ENCODE measurements at places on chromosomes 1 and 21.

DNA sequence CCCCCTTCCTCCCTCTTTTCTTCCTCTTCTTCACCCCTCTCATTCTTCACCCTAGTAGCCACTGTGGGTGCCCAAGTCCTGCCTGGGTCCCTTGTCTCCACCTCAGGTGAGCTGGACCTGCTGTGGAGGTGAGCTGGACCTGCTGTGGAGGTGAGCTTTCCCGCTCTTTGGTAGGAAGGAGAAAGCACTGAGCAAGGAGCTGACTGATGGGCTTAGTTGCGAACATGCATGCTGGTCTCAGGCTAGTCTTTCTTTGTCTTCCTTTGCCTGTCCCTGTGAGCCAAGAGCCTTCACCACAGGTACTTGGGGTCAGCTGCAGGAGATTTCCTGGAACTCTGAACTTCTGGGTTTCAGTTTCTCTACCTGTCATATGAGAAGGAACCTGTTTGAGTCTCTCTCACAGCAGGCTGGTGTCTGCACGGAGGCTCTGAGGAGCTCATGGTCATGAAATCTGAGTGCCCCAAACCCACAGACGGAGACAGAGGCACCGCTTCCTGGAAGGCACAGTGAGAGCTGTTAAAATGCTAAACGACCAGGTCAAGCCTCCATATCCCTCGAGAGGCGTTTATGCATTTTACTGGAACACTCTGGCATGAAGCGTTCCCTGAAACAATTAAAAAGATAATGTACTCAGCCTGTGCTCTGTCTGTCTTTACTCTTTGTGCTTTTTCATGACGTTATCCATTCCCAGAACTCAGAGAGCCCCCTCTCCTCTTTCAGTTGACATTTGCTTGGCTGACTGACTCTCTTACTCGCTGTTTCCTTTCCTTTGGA is 69.5 kb downstream of the RHOU start:
- no peak for DNase-seq

DNA sequence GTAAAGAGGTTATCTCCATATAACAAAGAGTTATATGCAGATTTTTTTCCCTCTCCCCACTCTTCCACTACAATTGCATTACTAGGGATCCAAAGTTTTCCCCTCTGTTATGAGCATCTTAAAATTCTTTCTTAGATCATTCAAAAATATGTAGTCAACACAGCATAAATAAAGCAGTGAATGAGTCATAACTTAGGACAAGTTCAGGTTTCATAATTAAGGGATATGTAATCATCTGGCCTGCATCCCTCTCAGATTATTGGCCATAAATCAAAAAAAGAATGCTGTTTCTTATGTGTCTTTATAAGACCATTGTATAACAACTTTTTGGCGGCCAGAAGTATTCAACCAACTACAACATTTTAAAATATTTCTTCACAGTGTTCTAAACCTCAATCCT is 1526.1 kb downstream of the KCNT2 start:
- no peak for DNase-seq

GRCh38 chr1:229183588-229183987 is 87.3 kb upstream of the RAB4A start:
- DNase-seq: no peak

GRCh38 chr1:48875552-48876329 is 99.0 kb upstream of the BEND5 start:
- no peak for DNase-seq

GRCh38 chr21:37072274-37072987 is 440 bp downstream of the PIGP start:
- peak; percentile 64 for DNase-seq

DNA sequence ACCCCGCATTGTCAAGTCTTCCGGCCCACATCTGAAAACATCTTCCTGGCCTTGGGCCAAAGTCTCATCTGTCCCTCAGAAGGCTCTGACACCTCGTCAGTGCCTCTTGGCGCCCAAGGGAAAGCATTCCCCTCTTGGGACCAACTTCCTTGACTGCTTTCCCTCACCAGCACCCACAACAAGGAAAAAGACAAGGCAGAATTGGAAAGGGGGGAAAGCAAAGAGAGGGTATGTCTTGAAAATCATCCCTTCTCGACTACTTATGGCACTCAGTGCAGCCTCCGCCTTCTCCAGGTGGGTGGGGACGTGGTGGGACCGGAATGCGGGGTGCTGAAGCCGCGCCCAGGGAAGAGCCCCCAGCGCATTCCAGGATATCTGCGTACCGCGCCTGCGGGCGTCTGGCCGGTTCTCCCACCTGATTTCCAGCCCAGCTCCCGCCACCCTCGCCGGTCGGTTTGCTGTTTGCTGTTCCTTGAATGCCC is 554 bp upstream of the SLC39A1 start:
- no peak for DNase-seq

DNA sequence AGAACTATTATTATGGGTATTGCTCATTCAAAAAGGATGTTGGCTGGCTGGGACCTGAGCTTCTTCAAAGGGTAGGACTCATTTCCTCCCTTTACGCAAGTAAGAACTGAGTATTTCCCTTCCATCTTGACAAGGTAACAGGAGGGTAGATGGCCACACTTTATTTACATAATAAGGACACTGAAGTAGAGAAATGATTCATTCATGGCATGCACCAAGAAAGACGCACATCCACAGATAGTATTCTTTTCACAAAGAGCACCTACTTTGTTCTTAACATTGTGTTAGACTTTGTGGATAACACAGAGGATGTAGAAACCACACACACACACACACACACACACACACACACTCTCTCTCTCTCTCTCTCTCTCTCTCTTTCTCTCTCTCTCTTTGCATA is 82.9 kb downstream of the FAM78B start:
- DNase-seq: no peak

- DNase-seq: no peak
These were observed 2.6 kb downstream of the KCNAB2 start for GRCh38 chr1:6048179-6048867.

DNA sequence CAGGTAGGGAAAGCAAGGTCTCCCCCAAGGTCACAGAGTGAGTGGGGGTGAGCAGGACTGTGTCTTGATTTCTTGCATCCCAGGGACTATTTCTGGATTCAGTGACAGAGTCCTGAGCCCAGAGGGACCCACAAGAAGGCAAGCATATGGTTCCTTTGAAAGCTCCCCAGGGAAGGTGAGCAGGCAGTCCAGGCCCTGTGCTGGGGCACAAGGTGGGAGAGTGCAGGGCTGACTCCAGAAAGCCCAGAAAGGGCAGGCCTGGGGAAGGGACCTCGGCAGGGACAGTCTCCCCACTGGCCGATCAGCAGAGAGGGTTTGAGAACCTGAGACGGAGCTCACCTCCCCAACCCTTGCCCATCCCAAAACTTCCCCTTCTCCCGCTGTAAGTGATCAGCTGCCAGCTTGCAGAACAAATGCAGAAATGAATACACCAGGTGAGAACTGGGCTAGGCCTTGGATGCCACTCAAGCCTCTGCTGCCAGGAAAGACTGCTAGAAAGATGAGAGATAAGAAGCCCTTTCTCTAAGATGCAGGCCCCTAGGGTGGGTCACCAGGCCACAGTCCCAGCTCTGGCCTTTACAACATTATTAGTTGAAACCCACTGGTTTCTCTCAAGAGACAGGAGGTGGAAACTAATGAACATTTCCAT is 121.0 kb downstream of the GLIS1 start:
- DNase-seq: no peak

- DNase-seq: no peak
These were observed 5.4 kb upstream of the SLAMF9 start for GRCh38 chr1:159959451-159959850.

GRCh38 chr1:206702803-206703202 is 18.1 kb downstream of the MAPKAPK2 start:
- no peak for DNase-seq

DNA sequence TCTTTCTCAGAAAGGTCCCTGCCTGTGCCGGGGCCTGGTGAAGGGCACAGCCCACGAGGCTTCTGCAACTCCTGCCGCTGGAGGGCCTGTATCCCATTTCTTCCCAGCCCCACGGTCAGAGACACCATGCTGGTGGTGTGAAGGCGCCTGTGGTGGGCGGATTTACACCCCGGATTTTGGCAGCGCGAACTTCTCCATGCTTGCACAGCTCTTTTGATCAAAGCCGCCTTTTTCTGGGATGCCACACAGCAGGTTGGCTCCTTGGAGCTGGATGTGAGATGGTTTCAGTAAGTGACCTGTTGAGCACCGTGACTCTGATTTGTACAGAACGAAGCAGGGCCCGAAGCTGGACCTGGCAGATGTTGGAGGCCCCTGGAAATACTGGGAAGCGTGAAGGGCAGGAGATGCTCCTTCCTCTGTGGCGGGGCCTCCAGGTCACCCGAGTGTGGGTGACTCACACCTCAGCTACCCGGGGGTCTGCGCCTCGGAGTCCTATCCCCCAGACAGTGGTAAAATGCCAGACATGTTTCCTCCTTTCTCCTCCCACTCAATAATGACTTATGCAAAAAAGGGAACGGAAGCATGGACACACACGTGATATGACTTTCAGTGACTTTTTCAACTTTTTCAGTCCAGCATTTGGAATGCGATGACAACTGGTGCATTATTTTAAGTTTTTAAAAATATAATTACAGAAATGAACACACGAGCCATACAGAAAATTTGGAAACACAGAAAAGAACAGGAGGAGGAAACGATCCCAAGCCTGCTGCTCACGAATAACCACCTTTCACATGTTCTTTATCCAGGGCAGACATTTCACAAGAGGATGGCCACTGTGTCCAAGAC is 9.0 kb downstream of the UMODL1 start:
- DNase-seq: no peak

DNA sequence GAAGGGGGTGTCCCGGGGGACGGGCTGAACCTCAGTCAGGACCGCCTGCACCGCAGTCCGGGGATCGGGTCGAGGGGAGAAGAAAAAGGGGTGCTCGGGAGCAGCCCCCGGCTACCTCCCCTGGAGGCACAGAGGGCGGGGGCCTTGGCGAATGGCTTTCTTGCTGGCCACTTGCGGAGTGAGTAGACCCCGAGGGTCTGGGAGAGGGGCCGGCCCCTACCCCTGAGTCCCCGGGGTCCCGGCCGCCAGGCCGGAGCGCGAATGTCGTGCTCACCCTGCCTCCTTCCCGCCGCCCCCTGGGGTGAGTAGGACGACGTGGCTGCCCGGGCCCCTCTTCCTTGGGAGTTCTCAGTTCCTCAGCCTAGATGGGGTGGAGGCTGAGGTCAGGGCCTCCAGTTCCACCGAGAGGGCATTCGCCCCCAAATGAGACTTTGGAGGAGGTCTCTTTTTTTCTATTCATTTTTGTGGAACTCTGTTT is 113.0 kb downstream of the OSBPL9 start:
- DNase-seq: no peak

DNA sequence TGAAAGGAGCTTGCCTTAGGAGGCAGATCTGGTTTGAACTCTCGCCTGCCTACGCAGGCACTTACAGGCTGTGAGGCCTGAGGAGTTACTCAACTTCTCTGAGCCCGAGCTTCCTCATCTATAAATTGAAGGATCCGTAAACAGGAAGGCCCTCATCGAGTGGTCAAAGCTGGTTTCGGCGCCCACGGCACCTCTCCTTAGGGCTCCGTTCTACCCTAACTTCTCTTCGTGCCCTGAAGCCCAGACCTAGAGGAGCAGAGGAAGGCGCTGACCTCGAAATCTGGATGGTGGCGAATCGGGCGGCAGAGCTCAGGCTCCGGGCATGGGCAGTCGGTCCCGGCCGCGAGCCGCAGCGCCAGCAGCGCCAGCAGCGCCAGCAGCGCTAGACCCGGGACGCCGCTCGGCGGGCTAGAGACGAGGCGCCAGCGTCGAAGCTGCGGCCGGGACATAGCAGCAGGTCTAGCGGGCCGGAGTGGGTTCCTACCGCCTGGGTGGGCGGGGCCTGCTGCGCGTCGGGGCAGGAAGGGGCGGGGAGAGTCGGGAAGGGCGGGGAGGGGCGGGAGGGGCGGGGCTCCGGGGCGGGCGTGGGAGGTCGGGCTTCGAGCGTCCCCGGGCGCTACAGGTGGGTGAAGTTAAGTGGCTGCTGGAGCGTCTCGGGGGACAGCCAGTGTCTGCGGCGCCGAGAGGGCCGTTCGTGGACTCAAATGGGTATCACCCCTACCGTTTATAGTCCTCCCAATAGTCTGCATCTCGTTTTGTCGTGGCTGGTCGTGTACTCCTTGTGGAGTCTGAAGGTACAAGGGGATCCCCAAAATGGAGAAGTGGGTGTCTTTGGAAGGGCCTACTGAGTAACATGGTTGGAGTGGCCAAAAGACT is at the start of gene CTBS:
Gene CTBS, minus strand, starts transcription at position 474 of the 876 bp plus-strand sequence. Its CDS starts 25 bp downstream, at position 449.
- peak; percentile 84 for DNase-seq

GRCh38 chr21:33238146-33238545 is 8.4 kb downstream of the IFNAR2 start:
- DNase-seq: no peak
